ENCODE measurements at places on chromosomes 12 and 14.

- peak; percentile 3 for DNase-seq
Measured at GRCh38 chr14:29668201-29668600, 259.4 kb downstream of the PRKD1 start.

DNA sequence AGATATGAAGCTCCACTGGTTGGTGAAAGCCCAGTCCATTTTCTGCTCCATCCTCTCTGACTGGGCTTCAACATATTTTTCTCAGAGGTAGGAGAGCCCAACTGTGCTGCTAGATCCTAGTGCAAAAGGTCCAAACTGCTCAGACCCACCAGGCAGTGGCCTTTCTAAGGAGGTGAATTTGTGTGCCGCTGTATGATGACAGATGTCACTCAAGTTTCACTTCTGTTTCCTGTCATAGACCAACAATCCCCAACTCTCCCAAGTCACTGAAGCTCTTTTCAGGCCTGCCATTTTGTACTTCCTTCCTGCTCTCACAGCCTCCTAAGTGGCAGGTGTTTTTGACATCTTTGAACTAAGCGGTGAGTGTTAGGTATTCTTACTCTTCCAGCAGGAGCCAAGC, 16.4 kb upstream of the RNASE4 start:
- no peak for DNase-seq

- no peak for DNase-seq
Measured at GRCh38 chr12:52975820-52976573, 27.1 kb downstream of the KRT18 start.

DNA sequence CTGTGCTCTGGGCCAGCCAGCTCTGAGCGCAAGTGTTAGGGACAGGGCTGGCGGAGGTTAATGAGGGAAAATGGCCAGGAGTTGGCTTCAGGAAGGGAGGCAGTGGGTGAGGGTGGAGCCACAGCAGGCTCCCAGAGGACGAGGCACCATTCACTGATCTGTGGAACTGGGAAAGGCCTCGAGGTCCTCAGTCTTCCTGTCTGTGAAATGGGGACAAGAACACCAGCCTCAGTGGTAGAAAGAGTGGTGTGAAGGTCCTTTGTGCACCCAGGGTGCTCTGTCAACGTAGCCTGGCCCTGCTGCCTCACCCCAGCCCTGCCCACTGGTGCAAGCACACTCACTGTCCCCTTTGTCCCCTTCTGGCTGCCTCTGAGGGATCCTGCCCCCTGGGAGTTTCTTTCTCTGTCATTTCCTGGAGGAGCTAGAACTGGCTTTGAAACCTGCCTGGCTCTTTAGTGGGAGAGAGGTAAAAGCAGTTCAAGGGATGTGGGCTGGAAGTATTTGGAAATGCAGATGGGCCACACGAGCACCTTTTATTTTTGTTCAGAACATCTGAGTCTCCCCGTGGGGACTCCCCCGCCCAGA, 25.0 kb downstream of the SYNDIG1L start:
- no peak for DNase-seq

DNA sequence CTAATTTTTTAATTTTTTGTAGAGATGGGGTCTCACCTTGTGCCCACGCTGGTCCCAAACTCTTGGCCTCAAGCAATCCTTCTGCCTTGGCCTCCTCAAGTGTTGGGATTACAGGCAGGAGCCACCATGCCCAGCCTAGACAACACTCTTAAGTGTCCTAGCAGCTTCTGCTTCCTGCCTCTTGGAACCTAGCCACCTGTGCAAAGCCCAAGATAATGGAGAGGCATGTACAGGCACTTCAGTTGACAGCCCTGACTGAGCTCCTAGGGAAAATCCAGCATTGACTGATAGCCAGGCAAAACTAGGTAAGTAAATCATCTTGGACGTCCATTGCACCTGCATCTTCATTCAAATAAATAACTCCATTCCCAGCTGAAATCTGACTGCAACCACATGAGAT, 15.5 kb downstream of the COX14 start:
- no peak for DNase-seq

DNA sequence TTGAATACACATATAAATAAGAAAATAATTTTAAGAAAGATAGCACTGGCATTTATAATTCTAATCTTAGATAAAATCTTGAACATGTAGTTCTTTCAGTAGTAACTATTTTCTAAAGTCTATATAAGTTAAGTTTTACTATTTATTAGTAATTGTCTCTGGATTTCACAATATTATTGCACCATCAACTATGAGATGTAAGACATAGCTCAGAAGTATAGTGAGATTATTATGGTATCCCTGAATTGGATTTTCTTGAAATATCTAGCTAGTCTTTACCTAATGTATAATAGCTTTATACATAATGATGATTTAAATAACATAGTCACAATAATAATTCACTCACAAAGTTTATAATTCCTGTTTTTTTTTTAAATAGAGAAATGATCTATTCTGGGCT, 6.7 kb downstream of the CLEC12A start:
- DNase-seq, result no peak

- DNase-seq, result no peak
Measured at GRCh38 chr12:56803750-56804149, 40.6 kb downstream of the HSD17B6 start.

GRCh38 chr12:116381744-116382685, 104.5 kb upstream of the MED13L start:
- peak; percentile 98 for DNase-seq

- DNase-seq, result no peak
Measured at GRCh38 chr12:131135311-131135785, 181.6 kb downstream of the ADGRD1 start.

DNA sequence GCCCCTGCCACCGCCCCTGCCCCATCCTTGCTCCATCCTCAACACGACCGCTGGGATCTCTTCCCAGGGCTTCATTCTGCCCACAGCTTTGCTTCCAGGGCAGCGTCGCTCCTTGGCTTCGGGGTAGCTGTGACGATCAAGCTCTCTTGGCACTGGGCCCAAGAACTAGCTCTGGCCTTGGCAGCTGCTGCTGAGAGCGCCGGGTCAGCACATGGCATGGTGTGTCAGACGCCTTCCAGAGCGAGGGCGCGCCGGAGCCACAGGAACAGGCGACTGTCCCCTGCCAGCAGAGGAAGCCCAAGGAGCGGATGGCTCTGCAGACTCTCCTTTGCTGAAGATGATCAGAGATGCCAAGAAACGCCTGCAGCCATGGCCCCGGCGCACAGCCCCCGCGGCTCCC, 15.9 kb downstream of the RAB35 start:
- peak; percentile 75 for DNase-seq

DNA sequence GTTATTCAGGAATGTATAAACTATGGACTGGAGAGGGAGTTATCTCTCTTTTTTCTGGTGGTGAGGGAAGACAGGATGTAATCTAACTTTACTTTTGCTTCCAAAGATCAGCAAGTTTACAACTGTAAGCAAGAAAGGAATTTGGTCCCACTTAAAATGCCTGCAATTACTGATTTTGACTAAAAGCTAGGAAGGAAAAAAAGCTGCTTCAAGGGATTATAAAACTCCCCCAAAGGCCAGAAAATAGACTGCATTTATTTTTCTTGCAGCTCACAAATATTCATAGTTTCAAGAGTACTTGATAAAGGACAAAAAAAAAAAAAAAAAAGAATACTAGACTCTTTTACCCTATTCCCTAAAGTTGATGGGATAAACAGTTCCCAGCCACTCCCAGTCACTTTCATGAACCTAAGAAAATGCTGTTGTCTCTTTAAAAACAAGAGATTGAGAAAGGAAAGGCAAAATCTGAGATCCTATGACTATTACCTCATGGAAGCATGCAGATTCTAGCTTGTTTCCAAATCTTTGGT, 128.7 kb upstream of the BMP4 start:
- DNase-seq, result peak; percentile 7

GRCh38 chr14:20460458-20461224, 593 bp downstream of the PIP4P1 start:
- DNase-seq, result no peak

- DNase-seq, result peak; percentile 84
Measured at GRCh38 chr12:67705394-67706370, 57.1 kb downstream of the DYRK2 start.

DNA sequence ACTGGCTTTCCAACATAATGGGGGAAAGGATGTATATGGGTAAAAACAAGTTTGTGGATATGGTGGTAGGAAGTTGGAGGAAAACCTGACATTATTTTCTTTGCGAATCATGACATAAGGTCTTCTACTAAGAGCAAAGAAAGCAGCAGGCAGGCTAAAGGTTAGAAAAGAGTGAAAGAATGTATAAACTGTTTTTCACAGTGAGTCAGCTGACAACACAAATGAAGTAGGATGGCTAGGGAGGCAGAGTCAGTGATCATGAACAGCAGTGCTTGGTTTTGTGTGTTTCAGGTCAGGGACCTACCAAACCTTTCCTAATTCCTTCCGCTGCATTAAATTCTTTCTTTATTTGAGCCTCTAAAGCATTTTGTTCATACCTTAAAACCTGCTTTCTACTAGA, 46.3 kb upstream of the CATSPERB start:
- peak; percentile 19 for DNase-seq

DNA sequence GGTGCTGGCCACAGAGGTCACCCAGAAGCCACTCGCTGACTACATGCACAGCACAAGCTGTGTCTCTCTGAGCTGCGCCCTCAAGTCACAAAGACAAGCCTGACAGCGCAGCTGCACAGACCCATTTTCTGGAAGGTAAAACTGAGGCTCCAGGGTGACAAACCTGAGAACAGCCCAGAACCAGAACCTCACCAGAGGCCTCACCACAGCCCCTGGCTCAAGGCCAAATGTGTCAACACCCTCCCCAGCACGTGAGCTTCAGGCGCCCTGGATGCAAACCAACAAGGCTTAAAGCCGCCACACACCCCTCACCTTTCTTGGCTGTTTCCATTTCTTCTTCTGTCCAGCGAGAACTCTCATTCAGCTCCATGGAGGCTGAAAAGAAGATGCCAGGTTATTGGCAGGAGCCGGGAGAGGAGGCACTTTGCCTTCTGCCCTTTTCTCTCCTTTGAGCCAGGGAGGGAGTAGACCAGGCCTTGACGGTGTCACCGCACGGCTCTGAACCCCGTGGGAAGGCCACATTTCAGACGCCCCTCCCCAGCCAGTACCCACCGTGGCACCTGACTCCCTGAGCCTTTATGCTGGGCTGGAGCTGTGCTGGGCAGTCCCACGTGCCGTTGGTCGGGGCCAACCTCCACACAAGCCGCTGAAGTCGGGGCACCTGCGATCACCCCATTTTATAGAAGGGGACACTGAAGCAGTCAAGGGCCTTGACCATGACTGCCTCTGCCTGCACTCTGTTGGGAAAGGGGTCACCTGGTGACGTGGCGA, 103.1 kb downstream of the RFLNA start:
- DNase-seq, result peak; percentile 65

DNA sequence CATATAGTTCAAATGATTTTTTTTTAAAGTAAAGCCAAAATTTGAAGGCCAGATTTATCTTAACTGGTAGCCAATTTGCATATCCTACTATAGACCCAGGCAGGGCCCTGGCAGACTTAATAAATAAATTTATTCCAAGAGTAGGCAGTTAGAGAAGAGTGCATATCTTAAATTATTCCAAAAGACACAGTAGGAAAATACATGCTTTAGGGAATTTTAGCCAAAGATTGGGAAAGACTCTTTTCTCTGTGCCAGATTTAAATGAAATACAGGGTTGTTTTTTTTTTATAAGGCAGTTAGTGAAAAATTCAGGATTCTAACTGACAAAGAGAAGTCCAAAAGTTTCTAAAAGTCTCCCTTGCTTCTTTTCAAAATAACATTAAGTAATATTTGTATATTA, 65.5 kb downstream of the ST8SIA1 start:
- DNase-seq, result no peak

DNA sequence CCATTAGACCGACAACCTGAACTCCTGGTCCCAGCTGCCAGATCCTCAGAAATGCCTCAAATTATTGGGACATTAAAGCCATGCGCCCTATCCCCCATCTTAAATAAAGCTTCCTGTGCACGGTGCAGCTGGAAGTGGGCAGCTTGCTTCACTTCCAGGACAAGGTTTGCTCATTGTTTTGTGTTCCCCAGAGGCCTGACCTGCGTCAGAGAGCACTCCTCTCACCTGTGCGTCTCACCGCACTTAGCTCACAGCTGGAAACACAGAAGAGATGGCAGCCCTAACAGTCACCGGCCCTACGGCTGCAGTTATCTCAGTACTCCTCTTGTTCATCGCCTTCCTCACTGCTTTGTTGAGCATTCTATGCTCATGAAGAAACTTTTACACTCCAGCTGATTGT, 135.5 kb downstream of the ANO2 start:
- no peak for DNase-seq

DNA sequence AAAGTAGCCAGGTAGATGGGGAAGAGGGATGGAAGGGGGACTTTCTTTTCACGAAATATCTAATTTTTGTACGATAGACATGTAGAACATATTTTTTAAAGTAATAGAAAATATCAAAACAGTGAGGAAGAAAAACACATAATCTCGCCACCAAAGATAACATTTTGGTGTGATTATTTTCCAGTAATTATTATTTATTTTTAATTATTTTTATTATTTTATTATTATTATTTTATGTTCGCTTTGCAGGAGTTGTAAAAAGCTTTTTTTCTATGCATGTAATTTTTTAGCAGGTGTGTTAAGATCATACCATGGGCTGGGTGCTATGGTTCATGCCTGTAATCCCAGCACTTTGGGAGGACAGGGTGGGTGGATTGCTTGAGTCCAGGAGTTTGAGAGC, 85.6 kb upstream of the CCND2 start:
- DNase-seq, result no peak

GRCh38 chr14:106396999-106397398, 870.6 kb downstream of the TMEM121 start:
- no peak for DNase-seq

GRCh38 chr12:47920913-47921312, 16.1 kb upstream of the VDR start:
- DNase-seq, result no peak

- no peak for DNase-seq
Measured at GRCh38 chr12:108788076-108788782, 56.9 kb upstream of the CORO1C start.

DNA sequence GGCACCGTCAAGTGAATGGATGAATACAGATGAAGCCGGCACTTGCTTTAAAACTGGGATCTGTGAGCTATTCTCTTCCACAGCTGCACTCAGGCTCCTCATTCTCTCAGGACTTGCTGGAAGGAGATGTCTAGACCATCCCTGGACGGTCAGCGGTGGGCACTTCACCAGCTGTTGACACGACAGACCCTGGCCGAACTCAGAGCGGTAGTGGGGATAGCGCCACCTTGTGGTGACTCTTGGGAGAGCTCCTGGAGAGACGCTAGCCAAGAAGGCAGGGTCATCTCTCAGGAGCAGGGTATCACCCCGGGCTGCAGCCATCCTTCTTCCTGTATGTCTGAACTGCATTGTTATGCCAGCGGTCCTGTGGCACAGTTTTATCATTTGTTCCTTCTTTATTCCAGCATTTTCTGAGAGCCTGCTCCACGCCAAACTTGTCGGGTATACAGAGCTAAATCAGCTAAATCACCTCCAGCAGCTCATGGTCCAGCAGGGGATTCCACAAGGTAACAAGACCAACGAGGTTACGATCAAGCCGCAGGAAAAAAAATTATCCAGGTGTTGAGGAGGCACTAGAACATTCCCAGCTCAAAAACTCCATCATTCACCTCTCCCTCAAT, 10.0 kb downstream of the WNT1 start:
- DNase-seq, result peak; percentile 45

- DNase-seq, result peak; percentile 57
Measured at GRCh38 chr14:86654558-86655184, 1124.7 kb downstream of the FLRT2 start.

GRCh38 chr12:71448150-71448581, 8.6 kb downstream of the LGR5 start:
- DNase-seq, result no peak

- no peak for DNase-seq
Measured at GRCh38 chr12:69118516-69118915, 120.9 kb upstream of the CPSF6 start.

GRCh38 chr14:54857830-54858269, 44.8 kb downstream of the GCH1 start:
- peak; percentile 34 for DNase-seq

All from fibroblast of mammary gland (primary cell).